ENCODE measurements at places on chromosomes 11 and 22.
A peak's percentile ranks its signal among the peaks of the same experiment; 100 is the strongest.

- no peak for DNase-seq
Observed at GRCh38 chr11:24934733-24935439, 438.0 kb downstream of the LUZP2 start.

GRCh38 chr11:118223570-118223969, 1.2 kb downstream of the JAML start:
- DNase-seq, result peak; percentile 5

DNA sequence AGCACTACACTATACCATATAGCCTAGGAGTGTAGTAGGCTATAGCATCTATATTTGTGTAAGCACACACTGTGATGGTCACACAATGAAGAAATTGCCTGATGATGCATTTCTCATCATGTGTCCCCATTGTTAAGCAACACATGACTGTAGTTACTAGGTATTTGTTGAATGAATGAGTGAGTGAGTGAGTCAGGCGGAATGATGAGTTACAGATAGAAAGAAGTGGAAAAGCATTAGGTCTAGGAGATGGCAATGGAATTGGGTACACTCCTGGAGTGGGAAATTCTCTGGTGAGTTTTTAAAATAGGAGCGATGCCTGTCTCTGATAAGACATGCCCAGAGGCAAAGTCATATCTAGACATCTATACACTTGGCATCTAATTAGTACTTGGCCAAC, 160.5 kb upstream of the TBCEL start:
- DNase-seq, result no peak

DNA sequence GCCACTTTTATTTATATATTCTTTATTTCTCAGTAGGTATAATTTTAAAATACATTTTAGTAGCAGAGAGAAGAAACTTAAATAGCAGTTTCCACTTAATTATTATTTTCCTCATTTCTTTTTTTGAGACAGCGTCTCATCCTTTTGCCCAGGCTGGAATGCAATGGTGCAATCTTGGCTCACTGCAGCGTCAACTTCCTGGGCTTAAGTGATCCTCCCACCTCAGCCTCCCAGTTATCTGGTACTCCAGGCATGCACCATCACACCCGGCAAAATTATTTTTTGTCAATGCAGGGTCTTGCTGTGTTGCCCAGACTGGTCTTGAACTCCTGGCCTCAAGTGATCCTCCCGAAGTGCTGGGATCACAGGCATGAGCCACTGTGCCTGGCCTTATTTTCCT, 38.3 kb downstream of the ATG13 start:
- DNase-seq, result no peak

DNA sequence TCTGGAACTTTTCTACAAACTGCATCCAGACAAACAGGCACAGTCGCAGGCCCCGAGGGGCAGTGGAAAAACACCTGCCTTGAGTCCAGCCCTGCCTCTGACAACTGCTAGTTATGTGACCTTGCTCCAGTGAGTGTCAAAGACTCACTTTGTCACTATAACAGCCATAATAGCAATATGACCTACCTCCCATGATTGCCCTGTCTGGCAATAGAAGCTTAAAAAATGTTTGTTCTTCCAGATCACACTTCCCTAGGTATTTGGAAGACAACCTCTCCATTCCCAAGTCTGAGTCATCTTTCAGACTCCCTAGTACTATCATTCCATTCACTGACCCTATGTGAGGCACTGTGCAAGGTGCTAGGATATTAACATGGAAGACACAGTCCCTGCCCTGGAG, 74.5 kb downstream of the RPL27A start:
- DNase-seq, result no peak

DNA sequence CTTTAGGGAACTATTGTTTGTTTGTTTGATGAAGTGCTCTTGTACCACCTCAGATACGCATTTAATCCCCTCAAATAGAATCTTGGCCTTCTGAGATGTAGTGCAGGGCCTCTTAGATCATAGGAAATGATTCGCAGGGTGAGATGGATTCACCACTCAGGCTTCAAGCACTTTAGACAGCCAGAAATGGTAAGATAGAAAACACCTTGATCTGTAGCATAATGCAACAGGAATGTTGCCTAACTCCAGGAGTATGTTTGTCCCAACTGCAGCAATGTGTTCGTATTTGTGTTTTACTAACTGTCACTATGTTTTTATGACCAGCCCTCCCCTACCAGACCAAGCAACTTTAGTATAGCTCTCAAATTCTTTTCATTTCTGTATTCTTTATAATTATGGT, 761.2 kb downstream of the NELL1 start:
- no peak for DNase-seq

GRCh38 chr11:14059491-14059890, 97.0 kb downstream of the SPON1 start:
- DNase-seq, result peak; percentile 53

GRCh38 chr11:9459667-9460321, 1.0 kb upstream of the ZNF143 start:
- DNase-seq, result peak; percentile 74

DNA sequence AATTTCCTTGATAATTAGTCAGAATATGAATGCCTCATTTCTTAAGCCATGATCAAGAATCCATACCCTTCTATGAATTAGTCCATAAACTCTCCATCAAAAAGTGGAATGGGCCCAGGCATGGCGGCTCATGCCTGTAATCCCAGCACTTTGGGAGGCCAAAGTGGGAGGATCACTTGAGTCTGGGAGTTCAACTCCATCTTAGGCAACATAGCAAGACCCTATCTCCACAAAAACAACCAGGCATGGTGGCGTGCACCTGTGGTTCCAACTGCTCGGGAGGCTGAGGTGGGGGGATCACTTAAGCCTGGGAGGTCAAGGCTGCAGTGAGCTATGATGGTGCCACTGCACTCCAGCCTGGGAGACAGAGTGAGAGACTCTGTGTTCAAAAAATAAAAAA, 52.1 kb upstream of the SHANK2 start:
- no peak for DNase-seq

DNA sequence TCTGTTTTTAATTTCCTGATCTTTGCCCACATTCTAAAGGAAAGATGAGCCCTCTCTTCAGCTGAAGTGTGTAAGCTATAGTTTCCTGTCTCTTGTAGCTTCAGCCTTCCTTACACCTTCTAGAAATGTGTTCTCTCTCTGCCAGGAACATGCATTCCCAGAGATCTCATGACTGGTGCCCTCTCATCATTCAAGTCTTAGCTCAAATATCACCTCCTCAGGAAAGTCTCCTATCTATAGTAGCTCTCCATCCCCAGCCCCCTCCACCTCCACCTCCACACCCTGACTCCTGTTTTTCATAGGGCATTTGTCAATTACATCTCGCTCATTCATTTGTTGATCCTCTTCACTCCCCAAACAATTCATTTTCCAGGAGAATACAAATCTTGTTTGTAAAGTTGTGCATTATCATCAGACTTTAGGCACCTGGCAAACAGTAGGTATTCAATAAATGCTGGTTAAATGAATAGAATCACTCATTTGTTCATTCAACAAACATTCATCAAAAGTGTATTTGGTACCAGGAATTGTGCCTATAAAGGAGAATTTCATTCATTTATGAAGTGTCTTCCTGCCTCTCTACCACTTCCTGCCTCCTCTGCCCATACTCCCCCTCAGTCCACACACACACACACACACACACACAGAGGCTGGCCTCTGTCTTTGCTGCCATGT, 160.3 kb downstream of the BBOX1 start:
- no peak for DNase-seq

DNA sequence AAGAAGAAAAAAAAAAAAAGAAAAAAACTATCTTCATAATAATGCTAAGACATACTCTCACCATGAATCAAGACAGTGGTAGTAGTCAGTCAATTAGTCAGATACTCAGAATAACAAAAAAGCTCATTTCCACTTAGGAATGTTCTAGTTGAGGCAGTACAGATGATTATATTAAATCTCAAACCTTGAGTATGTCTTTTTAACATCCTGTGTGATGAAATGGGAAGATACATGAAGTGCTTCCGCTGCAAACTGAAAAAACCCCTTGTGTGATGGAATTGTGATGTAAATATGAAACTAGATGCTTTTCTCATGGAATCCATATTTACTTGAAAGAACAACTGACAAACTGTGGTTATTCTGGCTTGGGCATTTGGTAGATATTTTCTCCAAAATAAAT, 13.7 kb downstream of the AMOTL1 start:
- DNase-seq, result no peak

GRCh38 chr11:80103142-80103859, 662.5 kb upstream of the TENM4 start:
- no peak for DNase-seq

GRCh38 chr11:8262552-8263108, 1.0 kb downstream of the LMO1 start:
- DNase-seq, result peak; percentile 41

DNA sequence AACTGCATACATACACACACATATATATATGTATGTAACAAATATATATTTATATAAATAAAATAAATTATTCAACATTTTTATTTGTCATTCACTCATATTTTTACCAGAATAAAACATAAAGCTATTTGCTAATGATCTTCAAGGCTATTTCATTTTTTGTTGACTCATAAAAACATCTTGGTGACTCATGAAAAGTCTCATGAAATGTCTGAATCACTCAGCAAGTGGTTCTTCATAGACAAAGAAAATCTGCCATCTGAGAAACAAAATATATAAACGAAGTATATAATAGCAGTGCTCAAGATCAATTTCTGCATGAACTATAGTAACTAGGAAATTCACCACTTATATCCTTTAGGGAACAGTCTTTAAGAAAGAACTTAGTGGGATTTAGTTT, 764.8 kb upstream of the FAT3 start:
- no peak for DNase-seq
